ENCODE measurements at places on chromosomes 7 and 10.

DNA sequence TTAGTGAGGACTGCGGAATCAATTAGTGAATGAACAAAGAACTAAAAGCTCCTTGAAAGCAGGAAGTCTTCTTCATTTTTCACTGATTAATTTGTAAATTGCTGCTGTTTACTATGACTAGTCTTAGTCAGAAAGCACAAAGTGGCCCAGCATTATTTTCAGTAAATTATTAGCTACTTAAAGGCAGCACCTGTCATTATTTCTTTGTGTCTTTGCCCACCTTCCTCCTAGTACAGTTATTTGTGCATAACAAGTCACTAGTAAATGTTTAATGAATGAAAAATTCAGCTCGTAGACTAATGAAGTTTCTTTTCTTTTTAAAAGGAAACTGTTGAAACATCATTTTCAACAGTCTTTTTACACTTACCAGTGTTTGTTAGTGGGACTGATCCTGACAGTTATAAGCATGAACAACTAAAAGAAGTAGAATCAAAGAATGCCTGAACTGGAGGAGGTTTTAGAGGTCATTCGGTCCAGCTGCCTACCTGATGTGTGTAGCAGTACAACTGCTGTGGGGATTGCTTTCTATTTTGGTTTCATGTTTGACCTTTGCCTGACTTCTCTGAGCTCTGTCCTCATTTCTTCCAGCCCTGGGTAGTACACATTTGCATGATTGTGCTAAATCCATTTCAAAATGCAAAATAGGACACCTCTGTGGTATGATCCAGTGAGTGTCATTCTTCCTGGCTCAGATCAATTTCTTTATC is 140.0 kb upstream of the PHYHIPL start:
- no peak for DNase-seq

- no peak for DNase-seq
Measured at GRCh38 chr10:77197544-77197943, 440.1 kb downstream of the KCNMA1 start.

DNA sequence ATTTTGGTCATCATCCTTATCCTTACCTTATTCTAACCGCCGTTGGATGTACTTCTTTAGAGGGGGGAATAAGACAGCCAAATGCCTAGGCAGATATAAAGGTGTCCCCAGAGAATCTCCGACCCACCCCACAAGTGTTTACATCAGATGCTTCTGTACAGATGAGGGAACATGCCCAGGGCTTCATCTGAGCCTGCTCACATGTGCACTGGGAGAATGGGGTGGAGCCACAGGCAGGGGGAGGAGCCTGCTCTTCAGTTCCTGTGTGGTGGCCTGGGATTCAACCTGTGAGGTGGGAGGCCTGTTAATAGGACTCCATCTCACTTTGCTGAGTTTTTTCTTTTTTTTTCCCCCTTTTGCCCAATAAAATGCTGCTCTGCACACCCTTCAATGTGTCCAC is 27.6 kb upstream of the OPTN start:
- no peak for DNase-seq

- no peak for DNase-seq
Measured at GRCh38 chr10:95268438-95268837, 22.4 kb downstream of the PDLIM1 start.

- no peak for DNase-seq
Measured at GRCh38 chr7:17075601-17076255, 193.9 kb upstream of the AGR3 start.

DNA sequence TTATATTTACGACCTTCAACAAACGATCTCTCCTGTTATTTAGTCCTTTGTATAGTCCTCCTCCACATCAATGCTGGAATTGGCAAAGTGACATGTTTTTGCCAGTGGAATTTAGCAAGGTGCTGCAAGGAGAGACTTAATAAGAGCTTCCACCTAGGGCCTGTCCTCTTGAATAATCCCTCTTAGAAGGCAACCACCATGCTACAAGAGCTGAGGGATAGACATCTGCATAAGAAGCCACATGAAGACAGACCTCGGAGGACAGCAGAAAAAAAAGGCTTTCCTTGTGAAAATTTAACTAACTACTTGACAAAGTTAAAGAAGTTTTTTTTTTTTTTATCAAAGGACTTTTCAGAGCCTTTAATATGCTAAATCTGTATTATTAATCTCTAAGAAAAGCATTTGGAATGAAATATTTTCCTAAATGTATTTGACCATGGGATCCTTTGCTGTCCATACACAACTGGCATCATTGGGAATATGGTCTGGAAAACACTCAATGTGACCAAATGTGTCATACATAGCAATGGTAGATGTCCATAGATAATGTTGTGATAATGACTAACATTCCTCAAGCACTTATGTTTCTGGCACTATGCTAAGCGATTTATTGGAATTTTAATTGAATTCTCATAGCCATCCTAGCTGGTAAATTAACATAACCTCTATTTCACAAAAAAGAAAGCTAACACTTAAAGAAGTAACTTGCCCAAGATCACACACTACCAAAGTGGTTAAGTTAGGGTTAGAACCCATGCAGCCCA is 13.2 kb downstream of the HYCC1 start:
- DNase-seq = no peak

GRCh38 chr10:17662193-17663138 is 18.5 kb downstream of the STAM start:
- no peak for DNase-seq

DNA sequence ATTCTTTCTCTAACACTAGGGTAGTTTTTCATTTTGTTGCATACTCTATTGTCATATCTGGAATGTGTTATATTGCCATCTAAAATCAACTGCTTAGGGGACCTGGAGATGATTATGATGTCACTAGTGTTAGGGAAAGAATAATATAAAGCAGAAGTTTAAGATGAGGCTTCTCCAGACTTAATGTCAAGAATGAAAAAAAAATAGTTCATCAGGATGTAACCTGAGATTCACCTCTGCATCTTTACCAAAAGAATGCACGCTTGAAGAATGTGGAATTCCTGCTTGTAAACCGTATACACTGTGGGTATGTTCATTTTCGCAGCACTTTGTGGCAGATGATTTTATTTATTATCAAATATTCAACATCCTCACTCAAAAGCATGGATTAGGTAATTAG is 184.6 kb downstream of the ST7 start:
- DNase-seq = no peak

- no peak for DNase-seq
Measured at GRCh38 chr7:422191-422885, 97.3 kb downstream of the PDGFA start.

GRCh38 chr10:103889121-103889720 is 28.8 kb downstream of the STN1 start:
- DNase-seq = no peak

GRCh38 chr7:105815576-105815975 is 60.8 kb downstream of the ATXN7L1 start:
- no peak for DNase-seq
